Right cardiac atrium (tissue), 5 donors: ENCODE measurements at places on chromosomes 2 and 18. TPM values are rescaled to one million over a fixed set of nuclear protein-coding genes. Genes with fewer than 3 reads are reported as not detected.

GRCh38 chr2:100059638-100060037 is 82.8 kb downstream of the AFF3 start:
- no peak for DNase-seq

DNA sequence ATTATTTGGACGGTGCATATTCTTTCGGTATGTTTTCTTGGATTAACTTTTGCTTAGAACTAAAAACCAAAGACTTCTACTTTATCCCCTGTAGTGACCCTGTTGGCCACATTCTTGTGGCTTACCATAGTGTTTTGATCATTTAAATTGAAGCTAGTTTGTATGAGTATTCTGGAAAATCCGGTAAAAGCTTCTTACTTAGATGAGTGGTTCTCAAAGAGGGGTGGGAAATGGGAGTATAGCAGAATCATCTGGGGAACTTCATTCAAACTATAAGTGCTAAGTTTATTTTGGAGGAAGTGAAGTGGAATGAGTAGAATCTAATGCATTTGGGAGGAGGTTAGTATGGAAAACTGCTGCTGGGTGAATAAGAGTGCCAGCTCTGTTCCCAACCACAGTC is 3.8 kb downstream of the PPP1CB start:
- no peak for DNase-seq

DNA sequence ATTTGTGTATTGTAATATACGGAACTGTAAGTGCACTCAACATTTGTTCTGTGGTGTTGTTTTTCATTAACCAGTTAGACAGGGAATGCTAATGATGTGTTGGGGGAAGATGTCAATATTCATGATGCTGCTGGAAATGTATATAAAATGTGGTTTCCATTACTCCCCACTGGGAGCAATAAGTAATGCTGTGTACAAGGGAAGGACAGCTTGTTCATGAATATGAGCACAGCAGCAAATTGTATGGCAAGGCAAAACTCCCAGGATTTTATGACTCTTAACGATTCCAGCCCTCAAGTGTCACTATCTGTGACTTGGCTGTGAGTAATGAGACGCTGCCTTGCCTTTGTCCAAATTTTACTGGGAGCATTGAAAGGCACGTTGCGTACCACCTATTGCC is 312.4 kb upstream of the DDX18 start:
- no peak for DNase-seq

GRCh38 chr2:50355891-50356290 is 676.0 kb downstream of the NRXN1 start:
- DNase-seq, result no peak

DNA sequence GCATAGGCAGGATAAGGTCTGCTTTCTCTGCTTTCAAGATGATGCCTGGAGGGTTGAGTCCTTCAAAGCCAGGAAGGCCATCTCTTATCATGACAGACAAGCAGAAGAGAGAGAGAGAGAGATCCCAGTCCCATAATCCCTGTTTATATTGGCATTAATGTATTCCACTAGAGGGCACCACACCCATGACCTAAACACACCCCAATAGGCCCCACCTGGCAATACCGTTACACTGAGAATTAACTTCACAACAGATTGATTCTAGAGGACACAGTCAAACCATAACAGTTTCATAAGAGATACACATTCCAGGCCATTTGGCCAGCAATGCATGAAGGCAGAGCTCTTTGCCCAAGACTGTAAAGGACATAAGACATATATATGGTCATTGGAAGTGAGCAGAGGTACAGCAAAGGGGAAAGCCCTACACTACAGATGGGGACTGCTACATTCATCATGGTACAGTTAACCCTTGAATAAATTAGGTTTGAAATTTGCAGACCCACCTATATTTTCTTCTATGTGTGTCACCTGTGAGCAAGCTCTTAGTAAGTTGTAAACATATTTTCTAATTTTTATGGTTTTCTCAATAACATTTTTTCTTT is 1516.1 kb downstream of the RPIA start:
- DNase-seq, result no peak

DNA sequence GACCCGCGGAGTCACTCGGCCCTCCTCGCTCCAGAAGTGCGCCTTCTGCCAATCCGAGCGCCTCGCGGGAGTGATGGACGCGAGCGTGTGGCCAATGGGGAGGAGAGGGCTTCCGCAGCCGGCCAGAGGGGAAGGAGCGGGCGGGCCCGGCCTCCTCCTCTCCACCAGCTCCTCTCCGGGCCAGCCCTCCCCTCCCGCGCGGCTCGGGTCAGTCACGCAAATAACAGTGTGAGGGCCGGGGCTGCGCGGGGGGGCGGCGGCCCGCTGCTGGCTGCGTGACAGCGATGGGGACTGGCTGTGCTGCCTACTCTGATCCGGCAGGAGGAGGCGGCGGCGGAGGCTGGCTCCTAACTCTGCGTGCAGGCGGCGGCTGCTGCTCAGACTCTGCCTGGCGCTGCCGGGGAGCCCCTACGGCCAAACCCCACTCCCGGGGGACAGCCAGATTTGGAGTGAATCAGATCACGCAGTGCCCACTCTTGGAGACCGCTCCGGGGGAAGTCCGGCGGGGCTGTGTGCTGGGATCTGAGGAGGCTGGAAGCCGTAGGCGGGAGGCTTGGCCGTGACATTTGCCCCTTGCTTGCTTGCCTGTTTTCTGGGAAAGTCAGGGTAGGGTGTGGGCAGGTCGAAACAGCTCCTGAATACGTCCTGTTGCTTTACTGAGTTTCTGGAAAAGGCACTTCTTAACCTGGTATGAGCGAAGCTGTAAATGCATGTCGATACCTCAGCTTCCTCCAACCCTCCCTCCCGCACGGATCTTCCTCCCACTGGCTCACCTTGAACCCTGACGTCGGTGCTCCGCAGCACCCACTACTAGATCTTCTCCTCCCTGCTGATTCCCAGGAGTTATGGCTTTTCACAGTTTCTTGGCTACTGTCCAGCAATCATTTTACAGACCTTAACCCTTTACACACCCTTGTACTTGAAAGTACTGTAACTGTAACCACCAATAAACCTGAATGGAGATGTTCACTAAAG is 97.9 kb upstream of the SERTAD2 start:
- DNase-seq, result no peak

GRCh38 chr2:215403441-215404347 is 32.2 kb downstream of the FN1 start:
- no peak for DNase-seq

C2orf80 gene
- total RNA-seq, result not detected

ACMSD gene
- total RNA-seq, result not detected

METTL8 gene
- total RNA-seq, result 14.4 TPM

EML6 gene
- 0.26 TPM for total RNA-seq

RSAD2 gene
- 4.0 TPM for total RNA-seq

FAM117B gene
- total RNA-seq, result 4.1 TPM
